ENCODE measurements at places on chromosomes 4 and X.

DNA sequence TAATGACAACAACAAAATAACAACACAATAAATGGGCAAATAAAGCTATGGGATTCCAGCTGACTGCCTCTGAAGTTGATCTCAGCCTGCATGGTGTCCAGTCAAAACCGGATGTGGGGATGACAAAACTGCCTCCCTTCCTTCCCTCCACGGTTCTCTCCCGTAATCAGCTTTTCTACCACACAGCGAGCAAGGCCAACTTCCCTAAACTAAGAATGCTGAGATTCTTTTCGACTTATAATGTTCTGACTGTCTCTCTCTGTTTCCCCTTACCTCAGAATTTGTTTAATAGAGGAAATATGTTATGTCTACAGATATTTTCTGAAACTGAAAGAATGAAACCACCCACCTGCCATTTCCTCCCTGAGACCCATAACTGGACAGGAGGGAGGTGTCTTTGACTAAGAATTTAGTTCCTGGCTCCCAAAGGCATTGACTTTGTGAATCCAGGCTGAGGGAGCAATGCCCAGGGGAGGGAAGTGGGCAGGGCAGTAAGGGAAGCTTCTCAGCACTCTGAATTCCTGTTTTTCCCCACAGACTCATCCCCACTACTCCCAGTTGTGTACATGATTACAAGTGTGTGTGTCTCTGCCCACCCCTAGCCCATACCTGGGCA, 1.0 kb upstream of the TLR1 start:
- DNase-seq: no peak

DNA sequence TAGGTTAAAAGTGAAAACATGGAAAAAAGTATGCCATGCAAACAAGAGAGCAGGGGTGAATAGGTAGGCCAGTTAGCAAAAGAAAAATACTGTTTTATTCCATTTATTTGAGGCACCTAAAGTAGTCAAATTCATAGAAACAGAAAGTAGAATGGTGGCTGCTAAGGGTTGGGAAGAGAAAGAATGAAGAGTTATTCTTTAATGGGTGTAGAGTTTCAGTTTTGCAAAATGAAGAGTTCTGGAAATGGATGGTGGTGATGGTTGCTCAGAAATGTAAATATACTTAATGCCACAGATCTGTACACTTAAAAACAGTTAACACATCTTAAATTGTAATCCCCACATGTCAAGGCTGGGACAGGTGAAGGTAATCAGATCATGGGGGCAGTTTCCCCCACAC, 29.7 kb downstream of the PARM1 start:
- DNase-seq: no peak

- no peak for DNase-seq
Observed at GRCh38 chr4:108109997-108110416, 58.7 kb downstream of the LEF1 start.

- DNase-seq: no peak
Observed at GRCh38 chrX:72307646-72308051, 1.9 kb upstream of the CITED1 start.

- no peak for DNase-seq
Observed at GRCh38 chr4:123415977-123416376, 19.4 kb downstream of the SPRY1 start.

DNA sequence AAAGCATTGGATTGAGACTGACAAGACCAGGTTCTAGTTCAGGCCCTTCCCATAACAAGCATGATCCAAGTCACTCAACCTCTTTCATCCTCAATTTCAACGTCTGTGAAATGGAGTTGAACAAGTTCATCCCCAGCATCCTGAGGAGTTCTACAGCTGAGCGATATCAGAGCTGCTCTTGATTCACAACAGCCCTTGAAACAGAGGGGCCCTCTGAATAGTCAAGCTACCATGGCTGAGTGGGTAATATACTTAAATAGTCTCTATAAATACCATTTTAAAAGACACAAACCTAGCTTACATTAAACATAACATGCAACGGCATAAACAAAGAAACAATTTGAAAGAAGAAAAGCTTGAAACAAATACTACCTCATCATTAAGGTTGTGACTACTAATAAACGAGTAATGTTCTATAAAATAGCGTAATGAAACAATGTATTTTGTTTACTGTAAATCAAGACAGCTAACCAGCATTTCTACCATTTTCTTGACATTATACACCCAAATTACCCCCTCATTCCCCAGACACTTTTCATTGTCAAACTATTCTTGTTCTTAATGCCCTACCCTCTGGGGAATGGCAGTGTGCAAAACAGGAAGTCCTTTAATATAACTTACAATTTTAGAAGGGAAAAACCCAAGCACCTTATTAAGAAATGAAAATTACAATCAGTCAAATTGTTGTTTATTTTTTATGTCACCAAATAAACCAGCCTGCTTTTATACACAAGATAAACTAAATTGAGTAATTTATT, 202.3 kb downstream of the PARM1 start:
- no peak for DNase-seq

DNA sequence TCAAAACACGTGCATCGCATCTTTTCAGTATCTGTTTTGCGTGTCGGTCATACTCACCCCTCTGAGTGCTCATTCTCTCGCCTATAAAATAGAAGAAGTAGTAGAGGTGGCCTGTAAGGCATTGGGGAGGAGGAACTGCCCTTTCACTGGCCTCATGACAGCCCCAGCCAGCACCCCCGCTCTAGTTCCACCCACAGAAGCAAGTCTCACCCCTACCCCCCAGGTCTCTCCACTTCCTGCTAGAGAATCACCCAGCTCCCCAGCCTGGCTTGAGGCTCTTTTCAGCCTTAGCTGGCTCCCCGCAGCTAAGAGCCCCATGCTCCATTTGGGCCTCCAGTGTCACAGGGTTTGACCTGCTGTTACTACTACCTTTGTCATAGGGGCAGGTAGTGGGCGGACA, 11.8 kb downstream of the HDAC6 start:
- DNase-seq: no peak

Measured in activated CD4-positive, alpha-beta T cell treated with anti-CD3 and anti-CD28 coated beads for 1 hour (primary cell).